ENCODE measurements at places on chromosomes 7 and 10. TPM values are rescaled to one million over a fixed set of nuclear protein-coding genes. Genes with fewer than 3 reads are reported as not detected.

ARHGEF35 gene
- total RNA-seq = 0.73 TPM

P4HA1 gene
- 144 TPM for total RNA-seq

PLXNA4 gene
- total RNA-seq = 2.2 TPM

INHBA gene
- 2.5 TPM for total RNA-seq

CPXM2 gene
- total RNA-seq = under 0.01 TPM

INMT gene
- 7.0 TPM for total RNA-seq

ACTL6B gene
- not detected for total RNA-seq

CLDN4 gene
- 2.6 TPM for total RNA-seq

SPDYE6 gene
- not detected for total RNA-seq

FAM20C gene
- 58.4 TPM for total RNA-seq

MSMB gene
- not detected for total RNA-seq

MYPN gene
- under 0.01 TPM for total RNA-seq

DGKI gene
- 3.5 TPM for total RNA-seq

HPS6 gene
- 29.0 TPM for total RNA-seq

CCL24 gene
- total RNA-seq = not detected

Data from subcutaneous preadipocyte (primary cell).